Activated CD8-positive, alpha-beta T cell treated with anti-CD3 and anti-CD28 coated beads, Interleukin-2, amount 10 ng/mL, durations not matched to agents 7 days and 5 days (primary cell): ENCODE measurements at places on chromosomes 4 and X. TPM values are rescaled to one million over a fixed set of nuclear protein-coding genes. Genes with fewer than 3 reads are reported as not detected.

The RTL9 gene
- not detected for total RNA-seq

The EDA gene
- total RNA-seq, result 0.76 TPM

The FATE1 gene
- total RNA-seq, result not detected

The ZNF141 gene
- total RNA-seq, result 30.1 TPM

The ITM2A gene
- 74.3 TPM for total RNA-seq

The SLC7A11 gene
- total RNA-seq, result 1.4 TPM

The SCML1 gene
- total RNA-seq, result 5.7 TPM

The ATP8A1 gene
- 38.5 TPM for total RNA-seq

The NPY1R gene
- not detected for total RNA-seq

The FSTL5 gene
- total RNA-seq, result not detected

The NOX1 gene
- total RNA-seq, result not detected

The HTN1 gene
- total RNA-seq, result not detected

The NEXMIF gene
- total RNA-seq, result 0.86 TPM

The TMEM271 gene
- not detected for total RNA-seq

The ALB gene
- not detected for total RNA-seq

The CAPN6 gene
- not detected for total RNA-seq

The HSD17B10 gene
- total RNA-seq, result 106 TPM

The CNOT6L gene
- total RNA-seq, result 107 TPM

The CFAP99 gene
- total RNA-seq, result not detected

The TRIM60 gene
- not detected for total RNA-seq

The PCDH10 gene
- total RNA-seq, result not detected

The CFI gene
- not detected for total RNA-seq

The MAGEA8 gene
- not detected for total RNA-seq

The GYPA gene
- total RNA-seq, result not detected
